Motor neuron (in vitro differentiated cells): ENCODE measurements at places on chromosomes 12 and 14. TPM values are rescaled to one million over a fixed set of nuclear protein-coding genes. Genes with fewer than 3 reads are reported as not detected.

Gene NPAS3
- total RNA-seq, result 14.8 and 20.9 TPM in 2 replicates

Gene CEBPE
- total RNA-seq, result 0.26 TPM in 1 of 2 replicates, not detected in the other

Gene IL23A
- 0.64 and 0.96 TPM in 2 replicates for total RNA-seq

Gene ARHGAP5
- total RNA-seq, result 134 TPM in 2 replicates

Gene SLC35F4
- 6.4 and 6.9 TPM in 2 replicates for total RNA-seq

Gene TEX52
- total RNA-seq, result not detected in 2 replicates

Gene KRT4
- total RNA-seq, result 0.25 TPM in 1 of 2 replicates, not detected in the other

Gene STAB2
- total RNA-seq, result 2.0 TPM in 1 of 2 replicates, not detected in the other

Gene TAS2R10
- total RNA-seq, result 1.7 TPM in 2 replicates

Gene CEP83
- total RNA-seq, result 29.7 and 35.1 TPM in 2 replicates
